ENCODE measurements at places on chromosomes 16 and 17.
A peak's percentile ranks its signal among the peaks of the same experiment; 100 is the strongest.

DNA sequence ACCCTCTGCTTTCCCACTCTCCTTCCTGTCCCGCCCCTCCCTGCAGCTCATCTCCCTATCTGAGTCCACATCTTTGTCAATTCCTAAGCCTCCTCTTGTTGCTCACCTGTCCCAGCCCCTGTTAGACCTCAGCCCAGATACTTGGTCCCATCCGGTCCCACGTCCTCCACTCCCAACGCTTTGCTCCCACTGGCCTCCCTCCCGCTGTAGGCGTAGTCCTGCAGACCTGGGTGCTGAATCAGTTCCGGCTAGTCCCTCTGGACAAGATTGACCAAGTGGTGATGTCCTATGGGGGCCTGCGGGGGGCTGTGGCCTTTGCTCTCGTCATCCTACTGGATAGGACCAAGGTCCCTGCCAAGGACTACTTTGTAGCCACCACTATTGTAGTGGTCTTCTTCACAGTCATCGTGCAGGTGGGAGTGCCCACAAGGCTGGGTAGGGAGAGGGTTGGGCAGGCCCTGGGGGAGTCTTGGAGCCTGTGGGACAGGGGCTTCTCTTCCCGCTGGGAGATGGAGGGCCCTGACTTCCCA lies 8.0 kb downstream of the SLC9A5 start:
- DNase-seq, result no peak

GRCh38 chr17:76368545-76368944 lies 14.8 kb upstream of the PRPSAP1 start:
- no peak for DNase-seq

DNA sequence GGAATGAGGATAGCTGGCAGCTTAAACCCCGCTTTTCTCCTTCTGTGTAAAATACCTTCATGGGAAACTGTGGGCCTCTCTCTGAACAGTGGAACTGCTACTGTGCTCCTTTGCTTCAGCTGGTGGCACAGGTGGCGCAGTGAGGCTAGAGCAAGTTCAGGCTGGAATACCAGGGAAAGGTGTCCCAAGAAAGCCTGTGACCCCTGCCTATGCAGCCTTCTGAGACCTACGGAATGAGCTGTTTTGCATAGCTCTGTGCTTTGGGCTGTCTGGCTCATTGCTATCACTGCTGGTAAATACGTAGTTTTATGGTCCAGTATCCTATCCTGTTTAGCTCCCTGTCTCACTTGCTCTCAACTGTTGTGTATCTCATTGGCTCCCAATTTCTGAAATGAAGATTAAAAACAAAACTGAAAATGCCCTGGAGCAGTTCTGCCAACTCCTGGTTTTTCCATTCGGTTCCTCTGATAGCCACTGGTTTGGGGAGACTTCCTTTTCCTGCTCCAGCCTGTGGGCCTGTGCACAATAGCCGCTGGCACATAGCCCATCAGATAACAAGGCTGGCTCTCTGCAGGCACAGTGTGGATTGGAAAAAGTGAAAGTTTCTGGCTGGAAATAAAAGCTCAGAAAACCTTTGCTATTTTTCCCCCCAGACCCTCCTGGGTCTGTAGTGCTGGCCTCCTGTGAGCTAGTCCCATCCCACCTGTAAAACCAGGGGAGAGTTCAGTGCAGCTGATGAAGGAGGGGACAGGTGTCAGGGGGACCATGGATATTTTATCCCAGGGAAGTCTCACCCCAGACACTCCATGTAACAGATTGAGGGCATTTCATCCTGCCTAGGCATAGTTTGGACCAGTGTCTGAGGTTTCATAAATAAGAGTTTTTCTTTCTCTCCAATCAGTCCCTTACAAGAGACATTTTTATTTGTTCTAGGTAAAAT lies 24.0 kb downstream of the LIMD2 start:
- DNase-seq, result peak; percentile 51

- DNase-seq, result no peak
Measured at GRCh38 chr17:19411631-19412030, 599 bp downstream of the RNF112 start.

All from hematopoietic multipotent progenitor cell treated with erythropoietin and hydrocortisone succinate and interleukin-3 and kit ligand, for 15 days (in vitro differentiated cells).